ENCODE measurements at places on chromosomes 4 and X. TPM values are rescaled to one million over a fixed set of nuclear protein-coding genes. Genes with fewer than 3 reads are reported as not detected.
A peak's percentile ranks its signal among the peaks of the same experiment; 100 is the strongest.

DNA sequence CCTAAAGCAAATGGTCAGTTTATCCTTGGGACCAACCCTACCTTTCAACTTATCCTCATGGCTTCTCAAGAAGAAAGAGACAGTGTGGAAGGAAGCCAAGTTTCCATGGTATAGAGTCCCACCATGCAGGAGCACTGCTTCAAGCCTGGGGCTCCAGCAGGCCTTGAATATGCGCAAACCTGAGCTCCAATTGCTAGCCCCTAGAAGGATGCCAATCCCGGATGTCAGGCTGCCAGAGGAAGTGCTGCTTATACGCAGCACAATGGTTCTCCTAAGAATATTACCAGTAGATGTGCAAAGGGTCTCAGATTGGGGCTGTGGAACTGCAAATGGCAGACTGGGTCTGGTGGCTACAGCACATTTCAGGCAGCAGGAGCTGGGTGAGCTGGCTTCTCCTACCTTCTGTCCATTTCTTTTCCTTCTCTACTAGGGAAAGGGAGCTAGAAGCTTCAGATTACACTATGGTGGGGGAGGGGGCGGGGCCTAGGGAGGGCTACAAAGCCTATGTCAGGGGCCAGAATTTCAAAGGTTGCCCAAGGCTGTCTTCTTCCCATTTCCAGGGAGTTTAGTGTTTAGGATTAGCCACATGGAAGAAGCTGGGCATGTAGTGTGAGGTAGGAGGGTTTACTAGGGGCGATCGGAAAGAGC is 40.7 kb upstream of the CITED1 start:
- no peak for DNase-seq

The HELT gene
- not detected for polyA plus RNA-seq

- DNase-seq, result no peak
Observed at GRCh38 chr4:138045036-138045435, 197.1 kb downstream of the SLC7A11 start.

DNA sequence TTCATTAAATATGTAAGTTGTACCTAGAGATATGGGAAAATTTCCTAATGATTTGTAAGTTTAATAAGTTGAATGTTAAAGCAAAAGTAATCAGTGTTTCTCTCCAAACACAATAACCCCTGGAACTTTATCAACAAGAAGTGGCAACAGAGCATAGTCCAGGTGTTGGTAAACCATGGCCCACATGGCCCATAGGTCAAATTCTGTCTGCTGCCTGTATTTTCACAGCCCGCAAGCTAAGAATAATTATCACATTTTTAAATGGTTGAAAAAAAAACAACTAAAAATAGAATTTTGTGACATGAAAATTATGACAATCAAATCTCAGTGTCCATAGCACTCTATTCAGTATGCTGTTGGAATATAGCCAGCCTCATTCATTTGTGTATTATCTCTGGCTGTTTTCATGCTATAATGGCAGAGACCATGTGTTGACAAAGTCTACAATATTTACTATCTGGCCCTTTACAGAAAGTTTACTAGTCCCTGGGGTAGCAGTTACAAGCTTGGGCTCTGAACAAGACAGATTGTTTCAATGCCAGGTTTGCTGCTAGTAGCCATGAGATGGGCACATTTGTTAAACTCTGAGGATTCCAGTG is 395.8 kb downstream of the GASK1B start:
- DNase-seq, result no peak

DNA sequence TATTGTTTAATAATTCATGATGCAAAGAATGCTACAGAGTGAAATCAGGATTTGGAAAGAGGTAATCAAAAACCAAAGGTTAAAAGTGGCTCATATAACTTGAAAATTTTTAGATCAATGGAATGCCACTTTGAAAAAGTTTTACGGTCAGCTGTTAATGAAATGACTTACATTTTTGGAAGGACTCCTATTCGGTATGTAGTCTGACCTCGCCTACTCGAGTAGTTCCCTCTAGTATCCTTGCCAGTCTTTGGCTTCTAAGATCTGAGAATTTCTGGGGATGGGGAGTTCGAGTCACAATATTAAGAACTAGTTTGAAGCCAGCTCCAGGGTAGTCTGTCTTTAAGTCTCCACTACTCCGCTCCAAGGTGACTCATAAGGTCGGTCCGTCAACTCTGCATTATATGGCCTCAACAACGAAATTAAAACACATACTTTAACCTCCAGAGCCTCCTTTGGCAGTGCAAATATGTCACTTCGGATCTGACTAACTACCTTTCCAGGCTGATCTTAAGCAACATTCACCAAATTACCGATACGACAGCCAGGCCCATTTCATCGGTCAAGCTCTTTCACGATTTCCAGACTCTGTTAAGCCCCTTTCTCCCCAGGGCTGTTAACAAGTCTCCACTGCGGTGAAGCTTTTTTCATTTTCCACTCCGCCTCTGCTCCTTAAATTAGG is 733 bp upstream of the NAA15 start:
- peak; percentile 19 for DNase-seq

DNA sequence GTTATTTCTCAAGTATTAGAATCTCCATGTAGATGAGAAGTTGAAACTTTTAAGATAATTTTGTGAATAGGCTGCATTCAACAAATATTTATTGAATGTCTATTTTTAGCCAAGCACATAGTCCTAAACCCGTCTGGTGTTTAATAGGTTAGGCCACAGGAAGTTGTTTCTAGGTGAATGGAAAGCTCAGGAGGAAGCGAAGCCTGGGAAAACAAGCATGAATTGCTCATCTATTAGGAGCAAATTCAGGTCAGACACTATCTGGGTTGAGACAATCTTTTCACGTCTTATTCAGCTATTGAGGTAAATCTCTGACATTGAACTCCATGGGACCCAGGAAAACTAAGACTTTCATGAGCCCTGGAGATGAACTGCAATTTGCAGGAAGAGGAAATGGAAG is 43.1 kb upstream of the FREM3 start:
- DNase-seq, result no peak

The SAGE1 gene
- not detected for polyA plus RNA-seq

DNA sequence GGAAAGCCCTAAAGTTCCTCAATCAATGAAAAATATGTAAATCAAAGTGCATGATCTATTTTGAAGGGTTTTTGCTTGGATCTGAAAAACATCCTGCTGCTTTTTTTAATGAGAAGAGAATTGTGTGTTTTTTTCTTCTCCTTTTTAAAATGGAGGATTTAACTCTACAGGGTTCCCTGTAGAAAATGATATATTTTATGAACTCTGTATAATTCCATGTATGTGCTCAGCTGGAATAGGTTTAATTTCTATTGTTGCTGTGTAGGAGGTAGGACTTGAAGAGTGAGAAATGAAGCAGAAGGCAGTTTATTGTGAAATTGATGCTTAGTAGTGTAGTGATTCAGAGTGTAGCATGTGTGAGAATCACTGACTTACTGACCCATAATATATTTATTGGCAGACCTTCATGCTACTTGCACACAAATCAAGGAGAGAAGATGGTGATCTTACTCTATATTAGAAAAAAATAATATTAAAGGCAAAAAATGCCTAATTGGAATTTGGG is 286.8 kb upstream of the FSTL5 start:
- no peak for DNase-seq

GRCh38 chr4:166458756-166459155 is 585.7 kb downstream of the TLL1 start:
- DNase-seq, result no peak

The DUSP21 gene
- polyA plus RNA-seq, result not detected

The TEX13C gene
- polyA plus RNA-seq, result 0.04 TPM

GRCh38 chr4:177047851-177048174 is 255.1 kb upstream of the VEGFC start:
- no peak for DNase-seq

The NAA11 gene
- polyA plus RNA-seq, result not detected

GRCh38 chrX:1401611-1402430 is 9.9 kb upstream of the SLC25A6 start:
- no peak for DNase-seq

- DNase-seq, result no peak
Observed at GRCh38 chr4:79851625-79852304, 221.3 kb downstream of the ANTXR2 start.

- no peak for DNase-seq
Observed at GRCh38 chr4:13365195-13365594, 118.9 kb downstream of the RAB28 start.

DNA sequence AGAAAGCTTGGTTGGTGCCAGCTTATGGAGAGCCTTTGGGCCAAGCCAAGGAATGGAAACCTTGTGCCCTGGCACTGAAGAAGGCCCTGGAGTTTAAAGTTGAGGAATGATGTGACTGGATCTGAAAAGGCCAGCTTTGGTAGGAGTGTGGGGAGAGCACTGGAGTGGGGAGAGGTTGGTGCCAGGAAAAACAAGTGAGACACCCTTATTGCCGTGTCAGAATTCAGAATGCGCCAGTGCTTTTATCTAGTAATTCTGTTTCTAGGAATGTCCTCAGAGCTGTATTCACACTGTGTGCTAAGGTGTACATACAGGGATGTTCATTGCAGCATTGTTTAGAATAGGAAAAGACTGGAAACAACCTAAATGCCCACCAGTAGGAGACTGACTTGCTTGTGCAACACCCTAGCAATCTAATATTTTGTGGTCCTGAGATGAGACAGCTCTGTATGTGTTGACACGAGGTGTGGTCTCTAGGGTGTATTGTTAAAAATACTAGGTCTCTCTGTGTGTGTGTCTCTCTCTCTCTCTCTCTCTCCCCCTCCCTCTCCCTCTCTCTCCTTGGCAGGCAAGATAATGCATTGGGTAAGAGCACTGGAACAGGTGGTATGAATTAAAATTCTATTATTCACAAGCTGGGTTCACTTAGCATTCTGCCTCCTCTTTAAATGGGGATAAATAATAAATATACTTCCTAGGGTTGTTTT is 107.8 kb downstream of the GATB start:
- DNase-seq, result no peak

- no peak for DNase-seq
Observed at GRCh38 chr4:176185051-176185450, 10.3 kb downstream of the SPATA4 start.

- DNase-seq, result no peak
Observed at GRCh38 chr4:123652476-123652875, 255.9 kb downstream of the SPRY1 start.

DNA sequence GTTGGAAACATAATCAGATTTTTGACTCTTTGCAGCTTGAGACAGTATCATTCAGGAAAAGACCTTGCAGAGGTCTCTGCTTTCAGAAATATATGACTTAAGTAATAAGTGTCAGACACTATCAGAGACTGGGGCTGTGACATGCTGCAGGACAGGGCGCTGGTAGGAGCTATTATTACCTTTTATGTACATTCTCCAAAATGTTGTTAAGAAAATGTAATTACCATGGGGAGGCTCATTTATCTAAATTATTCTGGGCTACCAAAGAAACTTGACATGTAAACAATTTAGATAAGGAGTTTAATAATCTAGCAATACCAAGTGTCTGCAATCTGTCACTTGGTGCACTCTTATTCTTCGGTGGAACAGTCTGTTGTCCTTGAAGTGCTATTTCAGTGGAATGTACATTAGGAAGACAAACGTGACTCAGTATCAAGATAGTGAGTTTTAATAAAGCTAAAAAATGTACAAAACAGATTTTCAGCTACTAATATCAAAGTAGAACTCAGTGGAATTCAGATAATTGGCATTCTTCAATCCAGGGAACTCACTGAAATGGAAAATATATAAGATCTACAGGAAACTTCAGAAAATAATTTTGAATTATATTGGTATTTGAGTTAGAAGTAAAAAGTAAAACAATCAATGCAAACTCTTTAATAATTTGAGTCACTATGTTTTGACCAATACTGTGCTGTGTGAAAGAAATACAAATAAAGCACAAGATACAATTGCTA is 214.5 kb downstream of the KCNIP4 start:
- DNase-seq, result no peak

The FGFR3 gene
- polyA plus RNA-seq, result 106 TPM

The RENBP gene
- polyA plus RNA-seq, result 26.5 TPM

DNA sequence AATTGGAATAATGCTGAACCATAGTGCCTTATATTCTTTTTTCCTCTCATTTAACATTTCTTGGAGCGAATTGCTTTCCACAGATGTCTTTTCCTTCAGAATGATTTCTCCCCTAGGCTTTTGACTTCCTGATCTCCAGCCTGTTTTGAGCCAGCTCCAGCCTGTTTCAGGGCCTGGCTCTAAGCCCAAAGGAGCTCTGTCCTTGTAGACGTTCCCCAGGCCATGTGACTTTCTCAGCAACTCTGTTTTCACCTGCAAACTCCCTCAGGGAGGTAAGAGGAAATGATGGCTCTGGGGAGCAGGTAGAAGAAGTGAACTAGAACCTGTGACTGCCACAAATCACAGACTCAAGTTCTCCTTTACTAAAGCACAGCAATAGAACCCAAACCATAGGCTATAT is 89.1 kb downstream of the AKAP4 start:
- peak; percentile 37 for DNase-seq

- no peak for DNase-seq
Observed at GRCh38 chrX:43880425-43880824, 1.8 kb downstream of the MAOB start.

DNA sequence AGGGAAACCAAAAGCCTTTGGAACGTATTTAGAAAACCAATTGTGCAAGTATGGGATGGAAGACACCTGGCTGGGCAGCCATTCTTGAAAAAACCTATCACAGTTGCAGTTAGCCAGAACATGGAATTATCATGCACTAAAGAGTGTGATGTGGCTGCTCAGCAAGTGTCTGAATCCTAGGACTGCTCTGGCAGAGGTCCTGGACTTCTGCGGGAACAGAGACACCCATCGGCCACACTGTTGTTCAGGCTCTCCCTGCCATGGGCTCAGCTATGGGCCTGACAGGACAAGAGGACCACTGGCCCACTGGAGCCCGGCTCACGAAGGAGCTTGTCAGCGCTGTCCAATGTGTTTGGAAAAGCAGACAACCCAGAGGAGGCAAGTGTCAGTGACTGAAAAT is 115.7 kb upstream of the GPC4 start:
- DNase-seq, result no peak

The ZNF827 gene
- 31.4 TPM for polyA plus RNA-seq

DNA sequence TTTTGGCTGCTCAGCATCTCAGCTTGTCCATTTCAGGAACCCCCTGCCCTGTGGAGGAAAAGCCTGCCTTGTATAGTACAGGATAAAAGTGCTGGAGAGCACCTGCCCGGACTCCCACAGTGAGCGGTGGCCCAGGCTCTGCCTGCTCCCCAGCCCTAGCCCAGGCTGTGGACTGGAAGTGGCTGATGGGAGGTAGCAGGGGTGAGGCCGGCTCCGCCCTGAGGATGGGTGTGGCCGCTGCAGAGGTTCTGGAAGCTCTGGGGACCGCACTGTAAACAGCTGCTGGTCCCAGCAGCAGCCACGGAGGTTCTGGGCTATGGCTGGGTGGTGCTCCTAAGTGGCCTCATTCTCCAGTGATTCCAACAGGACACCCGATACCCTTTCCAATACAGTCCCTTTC is 56.6 kb upstream of the HELT start:
- no peak for DNase-seq

The SPARCL1 gene
- polyA plus RNA-seq, result 4.4 TPM

GRCh38 chr4:53788011-53788410 is 196.7 kb upstream of the LNX1 start:
- DNase-seq, result no peak

The HTR2C gene
- 0.98 TPM for polyA plus RNA-seq

- DNase-seq, result no peak
Observed at GRCh38 chr4:1501754-1502500, 95.7 kb upstream of the NKX1-1 start.

- no peak for DNase-seq
Observed at GRCh38 chrX:39904816-39905537, 192.8 kb downstream of the BCOR start.
